Right atrium auricular region (tissue), 2 donors: ENCODE measurements at places on chromosomes 7 and 10. TPM values are rescaled to one million over a fixed set of nuclear protein-coding genes. Genes with fewer than 3 reads are reported as not detected.

DNA sequence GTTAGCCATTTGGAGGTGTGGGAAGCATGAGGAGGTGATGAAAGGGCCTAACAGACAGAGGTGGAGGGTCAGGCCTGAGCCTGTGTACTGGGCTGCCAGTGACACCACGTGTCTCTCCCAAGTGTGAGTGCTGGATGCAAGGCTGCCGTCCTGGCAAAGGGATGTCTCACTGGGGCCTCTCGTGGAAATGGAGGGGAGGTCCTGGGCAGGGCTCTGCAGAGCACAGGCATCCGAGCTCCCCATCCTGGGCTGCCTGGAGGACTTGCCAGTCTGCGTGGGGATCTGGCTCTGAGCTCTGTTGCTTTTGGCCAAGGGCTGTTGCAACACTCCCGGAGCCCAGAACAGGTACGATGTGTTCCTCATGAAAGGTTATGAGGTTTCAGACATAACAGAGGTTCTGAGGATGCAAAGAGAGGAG is 77.3 kb downstream of the GRK5 start:
- H3K27me3 ChIP-seq: no peaks in the 10 kb centered on the region
- DNase-seq: peak; percentile 72
- peak overlapping the region; percentile 64 for H3K27ac ChIP-seq
- no peaks in the 10 kb centered on the region for H3K4me1 ChIP-seq
- H3K36me3 ChIP-seq: no peaks in the 10 kb centered on the region

DNA sequence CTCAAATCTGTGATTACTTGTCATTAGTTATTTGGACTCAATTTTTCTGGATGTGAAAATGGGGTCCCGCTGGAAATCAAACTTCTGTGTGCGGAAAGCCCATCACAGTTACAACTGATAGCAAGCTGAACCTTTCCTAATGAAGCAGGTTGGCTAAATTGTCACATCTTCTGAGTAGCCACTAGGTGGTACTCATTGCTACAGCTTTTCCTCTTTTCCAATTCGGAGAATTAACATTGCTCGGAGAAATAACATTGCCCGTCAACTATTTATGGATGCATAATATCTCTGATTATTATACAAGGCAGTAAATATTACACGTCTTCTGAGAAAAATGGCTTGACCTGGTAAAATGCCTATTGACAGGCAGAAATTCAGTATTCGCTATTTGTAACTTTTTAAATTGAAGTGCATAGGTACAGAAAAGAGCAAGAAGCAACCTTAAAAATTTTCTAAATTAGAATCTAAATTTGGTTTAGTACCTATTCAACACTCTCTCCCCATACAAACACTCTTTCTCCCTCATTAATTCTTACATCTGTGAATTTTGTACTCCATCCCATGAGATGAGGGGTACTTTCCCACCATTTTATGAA is 17.3 kb upstream of the BLOC1S2 start:
- H3K4me3 ChIP-seq: no peak overlapping the region
- no peaks in the 10 kb centered on the region for H3K27me3 ChIP-seq
- H3K27ac ChIP-seq: no peak overlapping the region
- no peaks in the 10 kb centered on the region for H3K4me1 ChIP-seq
- no peak for DNase-seq

GRCh38 chr7:44112231-44112996 is 8.3 kb downstream of the AEBP1 start:
- H3K4me3 ChIP-seq: no peak overlapping the region
- no peak overlapping the region for H3K27ac ChIP-seq
- H3K4me1 ChIP-seq: no peaks in the 10 kb centered on the region
- H3K27me3 ChIP-seq: no peaks in the 10 kb centered on the region
- no peak for DNase-seq

DNA sequence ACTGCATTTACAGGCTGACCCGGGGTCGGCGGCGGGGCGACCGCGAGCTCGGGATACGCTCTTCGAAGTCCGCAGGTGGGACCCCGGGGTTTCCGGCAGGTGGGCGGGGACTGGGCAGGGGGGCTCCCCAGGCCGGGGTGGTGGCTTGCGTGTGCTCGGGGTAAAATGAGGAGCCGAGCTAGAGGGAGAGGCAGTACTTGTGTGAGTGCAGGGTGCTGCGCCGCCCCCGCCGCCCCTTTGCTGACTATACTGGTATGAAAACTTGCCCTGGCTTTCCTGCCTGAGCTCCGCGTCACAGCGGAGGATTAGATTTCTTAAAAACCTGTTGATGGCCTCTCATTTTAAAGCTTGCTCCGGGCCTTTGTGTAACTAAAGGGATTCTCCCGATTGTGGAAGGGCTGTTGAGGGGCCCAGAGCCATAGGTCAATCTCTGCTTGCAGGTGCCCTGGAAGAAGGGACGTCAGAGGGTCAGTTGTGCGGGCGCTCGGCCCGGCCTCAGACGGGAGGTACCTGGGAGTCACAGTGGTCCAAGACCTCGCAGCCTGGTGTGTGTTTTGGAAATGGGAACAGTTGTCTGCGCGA is 488 bp downstream of the ARMC10 start:
- DNase-seq: peak; percentile 67
- peak overlapping the region; percentile 89 for H3K27ac ChIP-seq
- peak overlapping the region; percentile 75 for H3K4me3 ChIP-seq
- no peaks in the 10 kb centered on the region for H3K4me1 ChIP-seq
- H3K27me3 ChIP-seq: no peaks in the 10 kb centered on the region
- no peaks in the 10 kb centered on the region for H3K36me3 ChIP-seq

GRCh38 chr7:110291430-110291829 is 799.5 kb upstream of the LRRN3 start:
- H3K27me3 ChIP-seq: no peaks in the 10 kb centered on the region
- no peaks in the 10 kb centered on the region for H3K36me3 ChIP-seq
- H3K4me3 ChIP-seq: no peak overlapping the region

DNA sequence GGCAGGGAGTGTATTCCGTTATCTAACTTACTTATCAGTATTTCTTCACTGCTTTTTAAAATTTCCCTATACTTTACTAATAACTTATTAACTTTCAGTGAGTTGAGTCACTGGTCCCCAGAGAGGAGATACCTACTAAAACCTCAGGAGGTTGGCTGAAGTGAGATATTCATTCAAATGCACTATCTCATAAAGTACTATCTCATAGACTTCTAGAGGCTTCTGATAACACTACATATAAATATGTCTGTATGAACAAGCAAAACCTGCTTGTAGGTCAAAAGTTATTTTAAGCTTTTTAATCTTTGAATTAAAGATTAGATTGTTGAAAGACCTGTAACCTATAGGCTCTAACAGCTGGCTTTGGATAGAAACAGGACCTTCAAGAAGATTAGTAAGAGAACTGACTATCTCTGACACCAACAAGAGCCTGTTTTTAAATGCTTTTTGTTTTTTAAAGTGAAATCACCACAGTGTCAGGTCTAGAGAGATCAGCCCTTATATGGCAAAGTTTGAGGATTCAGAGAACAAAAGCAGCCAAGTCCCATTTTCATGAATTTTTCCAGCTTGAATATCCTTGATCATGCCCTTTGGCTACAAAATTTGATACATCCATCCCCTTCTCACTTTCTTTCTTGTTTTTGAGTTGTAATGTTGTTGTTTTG is 242.2 kb downstream of the ARL4A start:
- no peak for DNase-seq
- H3K4me3 ChIP-seq: no peak overlapping the region
- no peaks in the 10 kb centered on the region for H3K4me1 ChIP-seq
- no peaks in the 10 kb centered on the region for H3K36me3 ChIP-seq
- no peaks in the 10 kb centered on the region for H3K27me3 ChIP-seq
- no peak overlapping the region for H3K27ac ChIP-seq

CLDN3 gene
- not detected for total RNA-seq

SPDYE1 gene
- not detected for total RNA-seq

TAS2R41 gene
- total RNA-seq: not detected

LLCFC1 gene
- total RNA-seq: not detected
